Stimulated activated CD4-positive, alpha-beta T cell treated with anti-CD3 and anti-CD28 coated beads, Interleukin-15, amount 100 ng/mL, for 1 hour (primary cell): ENCODE measurements at places on chromosomes 6 and 20.

DNA sequence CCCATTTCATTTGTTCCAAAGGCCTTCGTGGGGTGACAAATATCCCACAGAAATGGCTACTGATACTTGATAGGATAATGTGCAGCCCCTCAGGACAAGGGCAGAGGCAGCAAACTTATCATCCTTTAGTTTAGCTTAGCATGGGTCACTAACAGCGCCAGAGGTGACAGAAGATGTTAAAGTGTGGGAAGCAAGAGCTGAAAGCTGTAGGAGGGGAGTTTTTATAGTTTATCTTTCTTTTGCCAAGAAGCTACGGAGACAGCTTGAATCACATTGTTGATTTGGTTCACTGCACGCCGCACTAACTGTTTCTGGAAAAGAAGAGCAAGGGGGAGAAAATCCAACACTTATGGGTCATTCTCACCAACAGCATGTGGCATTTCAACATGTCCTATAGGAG is 773.9 kb upstream of the MMS22L start:
- no peak for DNase-seq

GRCh38 chr6:157751547-157752200 is 71.4 kb upstream of the SNX9 start:
- no peak for DNase-seq

GRCh38 chr6:71766796-71767195 is 119.6 kb upstream of the RIMS1 start:
- no peak for DNase-seq

DNA sequence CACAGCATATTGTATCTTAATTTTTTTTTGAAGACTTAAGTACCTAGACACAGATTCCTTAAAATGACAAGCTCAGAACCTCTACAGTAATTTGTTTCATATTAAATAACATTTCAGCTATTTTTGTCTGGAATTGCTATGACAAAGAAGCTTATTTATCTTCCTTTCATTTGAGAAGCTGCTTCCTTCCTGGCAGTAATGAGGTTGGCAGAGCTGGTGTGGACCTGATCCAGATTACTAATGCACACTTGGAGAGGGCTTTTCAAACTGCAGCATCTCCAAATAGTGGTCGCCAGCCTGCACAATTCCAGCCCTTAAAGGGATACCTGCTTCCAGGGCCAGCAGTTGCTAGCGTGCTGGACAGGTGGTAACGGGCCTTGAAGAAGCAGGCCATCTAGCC is 12.1 kb downstream of the PTCHD4 start:
- no peak for DNase-seq

GRCh38 chr20:9809271-9809670 is 29.6 kb downstream of the PAK5 start:
- no peak for DNase-seq

DNA sequence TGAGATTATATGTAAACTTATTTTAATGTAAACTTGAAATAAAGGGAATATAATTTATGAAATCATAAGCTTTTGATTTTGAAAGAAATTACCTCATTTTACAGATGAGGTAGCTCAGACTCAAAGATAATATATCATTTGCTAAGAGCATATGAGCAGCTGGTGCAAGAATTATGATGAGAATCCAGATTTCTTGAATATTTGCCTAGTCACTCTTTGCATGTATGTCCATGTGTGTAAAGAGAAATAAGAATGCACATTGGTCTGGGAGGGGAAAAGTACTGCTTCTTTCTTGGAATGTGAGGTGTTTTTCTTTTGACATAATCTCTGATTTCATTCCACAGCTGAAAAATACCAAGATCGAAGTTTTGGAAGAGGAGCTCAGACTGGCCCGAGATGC is 11.1 kb upstream of the SNRNP48 start:
- DNase-seq = no peak

- no peak for DNase-seq
Observed at GRCh38 chr6:154359679-154360078, 3.1 kb upstream of the IPCEF1 start.

- DNase-seq = no peak
Observed at GRCh38 chr20:52493171-52493721, 301.7 kb upstream of the ZFP64 start.

- no peak for DNase-seq
Observed at GRCh38 chr6:44298055-44298803, 14.9 kb downstream of the AARS2 start.

GRCh38 chr6:38686270-38687042 is 16.5 kb downstream of the GLO1 start:
- no peak for DNase-seq

GRCh38 chr20:15039088-15039752 is 701.8 kb upstream of the FLRT3 start:
- DNase-seq = no peak

DNA sequence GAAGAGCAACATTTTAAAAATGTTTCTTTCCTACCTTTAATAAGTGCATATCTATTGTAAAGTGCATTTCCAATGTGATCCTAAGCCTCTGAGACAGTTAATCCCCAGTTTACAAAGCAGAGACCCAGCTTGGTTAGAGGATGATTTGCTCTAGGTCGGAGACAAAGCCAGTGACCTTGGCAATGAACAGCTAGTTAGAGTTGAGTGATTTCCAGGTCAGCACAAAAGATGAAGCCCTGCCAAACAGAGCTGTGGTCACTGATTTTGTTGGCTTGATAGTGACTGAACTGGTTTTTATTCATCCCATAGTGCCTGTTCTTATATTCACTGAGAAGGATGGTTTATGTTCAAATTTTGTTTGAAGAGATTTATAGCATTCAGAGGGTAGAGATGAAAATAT is 56.6 kb upstream of the CD83 start:
- no peak for DNase-seq

- DNase-seq = no peak
Observed at GRCh38 chr20:36217226-36217625, 19.1 kb upstream of the AAR2 start.

DNA sequence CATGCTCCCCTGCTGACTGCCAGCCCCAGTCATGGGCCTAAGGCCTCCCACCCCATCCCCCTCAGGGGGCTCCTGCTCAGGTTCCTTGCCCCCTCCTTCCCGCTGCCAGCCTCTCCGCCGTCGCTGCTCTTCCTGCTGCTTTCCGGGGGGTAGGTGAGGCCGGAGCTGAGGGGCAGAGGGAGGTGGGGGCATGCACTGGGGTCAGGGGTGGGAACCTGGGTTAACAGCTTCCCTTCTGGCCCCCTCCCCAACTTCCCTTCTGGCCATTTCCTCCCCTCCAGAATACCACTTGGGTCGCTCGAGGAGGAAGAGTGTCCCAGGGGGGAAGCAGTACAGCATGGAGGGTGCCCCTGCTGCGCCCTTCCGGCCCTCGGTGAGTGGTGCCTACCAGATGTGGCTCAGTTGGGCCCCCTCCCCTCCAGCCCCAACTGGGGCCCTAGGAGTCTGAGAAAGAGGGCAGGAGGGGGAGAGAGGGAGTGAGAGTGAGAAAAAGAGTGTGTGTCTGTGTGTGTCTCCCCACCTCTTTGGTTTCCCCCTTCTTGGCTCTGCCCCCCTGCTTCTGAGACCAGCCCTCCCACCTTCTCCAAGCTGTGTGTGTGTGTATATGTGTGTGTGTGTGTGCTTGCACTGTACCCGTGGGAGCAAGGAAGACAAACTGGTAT is 12.1 kb downstream of the SYNGAP1 start:
- no peak for DNase-seq
